ENCODE measurements at places on chromosomes 6 and 20.

DNA sequence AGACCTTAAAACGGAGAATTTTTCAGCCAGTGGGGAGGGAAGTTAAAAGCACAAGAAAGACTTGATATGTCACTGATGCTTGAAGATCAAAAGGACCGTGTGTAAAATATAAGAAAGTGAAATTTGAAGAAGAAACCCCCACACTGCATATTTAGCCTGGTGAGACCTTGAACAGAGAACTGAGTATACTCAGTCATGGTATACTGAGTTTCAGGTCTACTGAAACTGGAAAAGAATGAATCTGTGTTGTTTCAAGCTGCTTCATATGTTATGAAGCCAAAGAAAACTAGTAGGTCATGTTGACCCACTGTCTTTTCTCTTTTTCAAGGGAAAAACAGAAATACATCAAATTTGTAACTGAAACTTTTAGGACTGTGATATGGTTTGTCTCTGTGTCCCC is 443.8 kb upstream of the GJE1 start:
- no peak for DNase-seq

GRCh38 chr6:169168706-169169105 is 84.9 kb downstream of the THBS2 start:
- no peak for DNase-seq

DNA sequence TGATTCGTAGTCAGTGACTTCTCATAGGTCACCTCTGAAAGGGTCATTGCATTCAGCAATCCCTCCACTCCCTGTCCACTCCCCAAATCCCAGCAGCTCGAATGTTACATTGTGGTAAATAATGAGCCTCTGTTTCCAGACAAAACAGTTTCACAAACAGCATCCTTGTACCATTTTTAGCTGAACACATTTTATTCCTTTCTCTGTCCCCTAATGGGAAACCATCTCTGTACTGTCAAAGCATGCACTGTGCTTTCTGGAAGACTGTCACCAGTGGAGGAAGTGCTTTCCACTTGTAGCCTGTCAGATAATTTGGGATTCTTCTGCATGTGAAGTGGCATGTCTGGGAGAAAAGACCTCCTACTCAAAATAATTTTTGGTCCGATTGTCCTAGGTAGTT is 82.0 kb downstream of the SLC35F1 start:
- DNase-seq: no peak

- no peak for DNase-seq
These were observed 259.8 kb downstream of the PHACTR1 start for GRCh38 chr6:12976366-12976765.

DNA sequence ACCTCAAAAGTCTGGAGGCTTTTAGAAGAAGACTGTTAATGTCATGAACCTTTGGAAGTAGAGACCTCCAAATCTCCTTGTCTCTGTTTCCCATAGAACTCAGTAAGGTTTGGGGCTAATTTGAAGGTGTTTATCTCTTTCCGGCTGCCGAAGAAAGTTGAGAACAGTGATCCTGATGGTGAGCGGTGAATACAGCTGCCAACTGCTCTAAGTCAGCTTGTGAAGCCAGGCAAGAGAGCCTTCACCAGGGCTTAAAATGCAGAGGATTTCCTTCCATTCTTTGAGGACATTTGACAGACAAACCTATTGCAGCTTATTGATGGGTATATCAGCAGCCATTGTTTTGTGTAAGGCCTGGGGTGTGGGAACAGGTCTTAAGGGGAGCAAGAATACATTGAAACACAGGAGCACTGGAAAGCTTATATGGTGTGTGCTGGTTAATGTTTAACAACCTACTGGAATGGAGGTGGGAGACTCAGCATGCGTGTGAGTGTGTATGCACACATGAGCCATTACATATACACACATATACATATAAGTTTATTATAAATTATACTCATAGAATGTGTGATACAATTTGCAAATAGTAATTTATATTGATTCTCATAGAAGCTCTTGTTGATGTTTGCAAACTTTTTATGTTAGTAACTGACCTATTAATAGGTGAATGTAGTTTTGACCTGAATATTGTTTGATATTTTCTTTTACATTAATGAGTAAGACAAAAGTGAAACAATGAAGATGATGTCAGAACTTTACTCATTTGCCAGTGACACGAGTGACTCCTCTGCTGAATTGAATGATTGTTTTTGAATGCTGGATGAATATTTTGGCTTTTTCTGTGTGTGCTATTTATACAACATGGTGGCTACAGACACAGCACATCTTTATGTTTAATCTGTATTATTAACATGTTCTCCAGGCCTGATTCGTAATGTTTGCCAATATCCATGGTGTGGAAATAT is 18.1 kb downstream of the PLEKHG1 start:
- DNase-seq: no peak

DNA sequence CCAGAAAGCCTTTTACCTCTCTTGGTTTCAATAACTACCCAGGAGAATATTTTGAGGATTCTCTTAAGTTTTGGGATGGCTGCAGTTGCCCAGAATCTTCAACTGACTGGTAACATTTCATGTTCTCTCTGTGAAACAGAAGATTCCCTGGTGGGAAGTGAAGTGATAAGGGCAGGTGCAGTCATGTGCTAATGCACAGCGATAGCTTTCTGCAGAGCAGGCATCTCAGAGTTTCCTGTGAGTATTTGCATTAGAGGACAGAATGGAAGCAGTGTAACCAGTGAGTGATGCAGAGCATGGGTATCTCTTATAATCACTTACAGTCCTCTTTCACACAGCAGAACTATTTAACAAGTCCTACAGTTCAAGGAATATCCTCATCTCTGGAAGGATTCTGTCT is 76.1 kb downstream of the HCRTR2 start:
- DNase-seq: no peak

DNA sequence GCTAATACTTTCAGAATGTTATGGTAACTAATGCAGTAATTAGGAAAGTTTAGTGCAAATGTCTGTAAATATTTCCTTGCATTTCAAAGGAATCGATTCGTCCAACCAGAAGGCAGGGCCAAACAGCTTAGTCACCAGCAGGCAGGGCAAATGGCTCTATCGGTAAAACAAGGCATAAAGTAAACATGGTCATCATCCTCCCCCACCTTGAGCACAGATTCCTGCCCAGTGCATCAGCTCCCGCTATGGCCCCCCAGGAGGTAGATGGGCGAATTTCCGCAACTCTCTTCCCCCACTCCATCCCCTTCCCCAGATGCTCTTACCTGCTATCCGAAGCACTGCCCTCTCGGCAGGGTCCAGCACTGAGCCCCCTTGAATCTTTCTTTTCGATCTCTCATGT is 103.8 kb upstream of the BEND6 start:
- DNase-seq: no peak

DNA sequence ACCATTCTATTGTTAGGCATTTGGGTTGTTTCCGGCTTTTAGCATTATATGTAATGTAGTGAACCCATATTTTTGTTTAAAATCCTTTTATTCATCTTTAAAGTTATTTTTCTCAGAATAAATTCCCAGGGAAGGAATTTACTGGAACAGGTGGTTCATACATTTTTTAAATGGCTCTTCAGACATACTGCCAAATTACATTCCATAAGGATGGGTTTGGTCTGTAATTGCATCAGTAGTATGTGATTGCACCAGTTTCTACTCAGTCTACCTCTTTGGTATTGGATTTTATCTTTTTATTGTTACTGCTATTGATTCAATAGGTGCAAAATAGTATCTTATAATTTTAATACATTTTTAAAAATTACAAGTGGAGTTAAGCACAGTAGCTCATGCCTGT is 27.2 kb downstream of the BRPF3 start:
- DNase-seq: no peak

GRCh38 chr6:31170600-31170881 is at the start of gene POU5F1:
Gene POU5F1 (minus strand): TSS chr6:31170682. CDS start chr6:31170620, 62 bp downstream.
- no peak for DNase-seq

- no peak for DNase-seq
These were observed 29.9 kb downstream of the SGK1 start for GRCh38 chr6:134287859-134288537.

DNA sequence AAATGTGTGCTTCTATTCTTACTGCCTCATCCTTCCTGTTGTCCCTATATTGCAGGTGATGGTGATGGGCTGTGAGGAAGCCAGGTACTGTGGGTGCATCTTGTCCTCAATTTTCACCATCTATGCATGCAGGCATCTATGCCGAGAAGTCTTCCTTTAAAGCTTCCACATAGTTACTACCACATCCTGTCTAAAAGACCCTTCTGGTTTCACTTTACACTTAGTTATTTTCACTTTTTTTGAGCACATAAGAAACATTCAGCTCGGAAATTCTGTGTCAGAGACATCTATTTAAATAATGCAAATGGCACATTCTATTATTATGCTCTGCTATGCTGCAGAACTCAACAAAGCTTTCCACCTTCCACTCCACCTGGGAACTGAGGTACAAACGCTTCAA is 28.2 kb upstream of the FABP7 start:
- DNase-seq: no peak

DNA sequence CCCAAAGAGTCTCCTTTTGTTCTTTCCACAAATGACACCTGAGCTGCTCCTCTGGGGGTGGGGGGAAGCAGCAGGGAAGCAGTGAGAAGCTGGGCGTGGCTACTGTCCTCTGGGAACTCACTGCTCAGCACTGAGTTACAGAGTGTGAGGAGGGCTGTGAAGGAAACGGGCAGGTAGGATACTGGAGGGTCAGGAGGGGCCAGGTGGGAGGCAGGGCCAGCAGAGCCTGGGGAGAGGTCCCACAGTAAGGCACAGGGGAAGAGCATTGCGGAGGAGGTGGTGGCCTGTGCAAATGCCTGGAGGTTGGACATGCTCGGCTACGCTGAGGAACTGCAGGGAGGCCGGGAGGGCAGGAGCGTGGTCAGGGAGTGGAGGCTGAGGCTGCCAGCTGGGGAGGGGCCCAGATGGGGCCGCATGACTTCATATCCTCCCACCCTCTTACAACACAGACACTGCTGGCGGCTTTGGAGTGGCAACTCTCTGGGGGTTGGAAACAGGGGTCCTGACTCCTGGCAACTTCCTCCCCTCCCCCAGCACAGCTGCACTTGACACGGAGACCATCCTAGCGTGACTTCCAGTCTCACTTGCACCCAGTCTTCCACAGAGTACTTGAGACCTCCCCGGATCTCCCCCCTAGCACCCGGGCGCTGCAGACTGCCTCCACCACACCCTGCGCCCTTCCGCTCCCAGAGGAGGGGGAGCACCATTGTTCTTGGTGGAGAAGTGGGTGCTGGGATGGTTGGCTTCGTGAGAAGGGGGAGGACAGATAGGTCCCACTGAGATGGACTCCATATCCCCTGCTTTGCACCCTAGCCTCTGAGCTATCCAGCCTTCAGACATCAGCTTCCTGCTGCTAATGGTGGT is 34.2 kb downstream of the RBM38 start:
- no peak for DNase-seq

DNA sequence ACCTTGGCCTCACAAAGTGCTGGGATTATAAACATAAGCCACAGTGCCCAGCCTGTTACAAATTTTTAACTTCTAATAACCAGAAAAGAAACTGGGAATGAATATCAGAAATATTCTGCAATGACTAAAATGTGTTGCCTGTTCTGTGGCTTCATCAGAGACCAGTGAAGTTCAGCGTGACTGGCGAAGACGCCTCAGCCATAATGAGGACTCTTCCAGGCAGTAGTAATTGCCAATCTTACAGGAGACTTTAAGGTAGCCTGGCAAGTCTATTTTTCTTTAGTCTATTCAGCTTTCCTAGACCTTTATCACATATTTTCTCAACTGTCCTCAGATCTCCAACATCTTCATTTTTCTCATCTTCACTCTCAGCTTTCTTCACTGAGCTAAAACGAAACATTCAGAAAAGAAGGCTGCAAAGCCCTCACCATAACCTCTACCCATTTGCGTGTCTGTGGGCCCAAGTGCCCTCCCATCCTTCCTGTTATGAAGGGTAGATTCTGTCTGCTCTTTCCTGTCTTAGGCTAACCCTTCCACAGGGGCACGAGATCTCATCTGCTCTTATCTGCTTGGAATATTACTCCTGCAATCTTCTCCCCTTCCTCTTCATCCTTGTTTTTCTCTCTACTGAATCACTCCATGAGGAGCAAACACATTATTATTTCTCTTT is 42.0 kb upstream of the OLIG3 start:
- DNase-seq: no peak

DNA sequence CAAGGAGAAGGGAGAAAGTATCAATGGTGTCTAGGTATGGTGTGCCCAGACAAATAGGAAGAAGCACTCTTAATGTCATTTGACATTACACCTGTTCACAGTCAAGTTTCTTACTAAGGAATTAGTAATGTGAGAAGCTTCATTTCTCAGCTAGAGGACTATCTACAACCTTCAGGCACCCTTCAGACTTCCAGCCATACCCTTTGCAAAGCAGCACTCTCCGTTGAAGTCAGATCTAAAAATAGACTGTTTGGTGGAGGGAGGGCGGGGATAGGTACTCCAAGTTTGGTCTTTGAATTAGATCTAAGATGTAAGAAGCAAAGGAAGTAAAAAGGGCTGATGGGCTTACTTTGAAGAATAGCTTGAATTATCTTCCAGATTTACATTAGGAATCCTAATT is 311.1 kb downstream of the SLC35F1 start:
- no peak for DNase-seq

GRCh38 chr20:62569615-62570014 is 72.7 kb upstream of the SLCO4A1 start:
- DNase-seq: no peak

- no peak for DNase-seq
These were observed 163.0 kb downstream of the TBX18 start for GRCh38 chr6:84601366-84601765.

DNA sequence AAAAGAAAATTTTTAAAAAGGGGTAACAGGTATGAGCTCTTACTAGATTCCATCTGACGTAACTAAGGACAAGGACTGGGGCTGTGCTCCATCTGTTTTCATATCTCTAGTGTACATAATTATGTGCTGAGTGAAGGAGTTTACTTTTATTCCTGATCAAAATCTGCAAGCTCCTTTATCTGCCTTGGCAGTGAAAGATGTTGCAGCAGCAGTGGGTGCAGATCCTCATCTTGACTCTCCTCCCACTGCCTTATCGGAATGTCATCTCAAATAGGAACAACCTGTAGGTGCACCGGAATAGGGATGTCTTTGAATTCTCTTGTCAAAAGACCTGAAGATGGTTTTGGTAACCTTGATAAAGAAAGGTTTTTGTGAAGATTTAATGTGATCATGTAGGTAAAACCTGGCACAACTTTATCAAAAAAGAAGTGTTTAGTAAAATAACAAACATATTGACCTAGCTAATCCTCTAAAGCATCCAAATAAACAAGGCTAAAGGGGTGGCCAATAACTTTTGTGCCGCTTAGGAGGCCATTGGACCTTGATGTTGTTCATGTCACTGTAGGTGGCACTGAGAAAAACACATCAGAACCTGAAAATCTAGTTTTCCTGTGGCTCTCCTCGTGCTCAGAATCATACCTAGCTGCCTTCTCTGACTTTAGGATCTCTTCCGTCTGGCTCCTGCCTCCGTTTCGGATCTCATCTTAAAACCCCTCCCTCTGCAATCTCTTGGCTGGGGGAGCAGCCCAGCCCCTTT is 19.0 kb upstream of the SLC16A10 start:
- DNase-seq: no peak
